NCI-H460 (cell line): ENCODE measurements at places on chromosomes 5 and 9.

DNA sequence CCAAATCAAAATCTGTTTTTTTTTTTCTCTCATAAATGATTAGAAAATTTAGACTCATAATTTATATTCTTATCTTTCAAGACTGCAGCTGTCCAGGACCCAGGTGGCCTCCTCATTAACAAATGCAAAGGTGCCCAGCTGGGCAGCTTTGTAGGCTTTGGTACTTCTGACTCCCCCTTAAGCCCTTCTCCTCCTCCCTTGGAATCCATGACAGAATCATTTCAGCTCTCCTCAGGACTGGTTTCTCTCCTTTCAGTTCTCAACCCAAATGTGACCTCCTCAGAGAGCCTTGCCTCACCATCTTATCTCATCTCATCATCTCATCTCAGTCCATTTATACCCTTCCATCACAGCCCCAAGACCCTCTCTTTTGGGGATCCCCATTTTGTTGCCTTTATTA lies 221.7 kb downstream of the KIAA0825 start:
- no peak for DNase-seq

DNA sequence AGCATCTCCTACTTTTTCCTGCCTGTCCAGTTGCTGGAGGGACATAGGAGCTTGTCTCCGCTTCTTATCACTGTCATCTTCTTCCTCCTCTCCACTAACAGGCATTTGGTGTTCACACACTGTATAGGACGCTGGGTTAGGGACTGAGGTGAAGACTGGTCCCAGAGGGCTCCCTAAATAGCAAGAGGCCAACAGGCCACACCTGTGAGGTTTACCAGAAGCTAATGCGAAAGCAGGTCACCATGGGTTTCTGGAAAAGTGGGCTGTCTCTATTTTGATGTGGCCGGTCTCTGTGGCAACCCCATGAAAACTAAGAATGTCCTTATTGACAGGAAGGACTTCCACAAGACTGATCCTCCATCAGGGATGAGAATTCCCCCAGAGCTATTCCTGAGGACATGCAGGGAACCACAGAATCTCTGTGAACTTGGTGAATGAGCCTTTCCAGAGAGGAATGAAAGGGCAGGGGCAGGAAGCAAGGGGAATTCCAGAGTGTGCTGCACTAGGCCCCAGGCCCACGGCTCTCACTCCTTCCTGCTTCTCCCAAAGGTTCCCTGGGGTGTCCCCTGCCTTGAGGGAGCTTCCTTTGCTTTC lies 61.7 kb downstream of the DAP start:
- no peak for DNase-seq

DNA sequence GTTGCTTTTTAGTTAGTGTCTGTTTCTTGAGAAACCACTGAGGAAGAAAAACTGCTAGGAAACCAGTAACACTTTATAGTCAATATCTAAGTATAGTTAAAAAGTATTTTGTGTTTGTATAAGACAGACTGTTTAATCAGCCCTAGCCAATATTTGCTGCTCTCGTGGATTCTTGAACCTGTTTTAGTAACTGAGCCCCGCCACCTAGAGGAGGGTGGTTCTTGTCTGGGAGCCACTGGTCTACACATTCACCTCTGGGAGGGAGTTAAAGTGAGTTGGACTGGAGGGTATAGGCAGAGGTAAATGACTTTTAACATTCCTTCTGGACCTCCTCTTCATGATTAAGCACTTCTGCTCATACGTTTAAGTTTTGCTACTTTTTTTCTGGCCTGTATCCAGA lies 117.2 kb downstream of the SPATA31D1 start:
- no peak for DNase-seq

DNA sequence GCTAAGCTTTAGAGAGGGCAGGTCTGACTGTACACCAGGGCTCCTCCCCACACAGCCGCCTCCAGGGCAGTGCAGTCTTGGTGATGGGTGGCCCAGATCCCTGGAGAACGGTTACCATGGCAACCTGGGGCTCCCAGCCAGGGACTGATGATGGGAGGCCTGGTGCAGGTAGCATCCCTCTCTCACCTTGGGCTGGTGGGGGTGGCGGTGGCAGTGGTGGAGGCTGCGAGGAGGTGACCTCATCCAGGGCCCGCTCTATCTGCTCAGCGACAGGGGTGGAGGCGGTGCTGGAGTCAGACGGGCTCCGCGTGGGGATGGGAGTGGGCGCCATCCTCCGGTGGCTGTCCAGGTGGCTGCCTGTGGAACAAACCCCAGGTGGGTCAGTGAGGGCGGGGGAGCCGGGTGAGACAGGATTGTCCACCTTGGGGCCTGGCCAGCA lies 12.3 kb downstream of the PRR7 start:
- no peak for DNase-seq

- DNase-seq, result no peak
Observed at GRCh38 chr9:14783358-14783757, 60.8 kb upstream of the CER1 start.

GRCh38 chr9:1156794-1157550 lies 106.8 kb downstream of the DMRT2 start:
- no peak for DNase-seq

DNA sequence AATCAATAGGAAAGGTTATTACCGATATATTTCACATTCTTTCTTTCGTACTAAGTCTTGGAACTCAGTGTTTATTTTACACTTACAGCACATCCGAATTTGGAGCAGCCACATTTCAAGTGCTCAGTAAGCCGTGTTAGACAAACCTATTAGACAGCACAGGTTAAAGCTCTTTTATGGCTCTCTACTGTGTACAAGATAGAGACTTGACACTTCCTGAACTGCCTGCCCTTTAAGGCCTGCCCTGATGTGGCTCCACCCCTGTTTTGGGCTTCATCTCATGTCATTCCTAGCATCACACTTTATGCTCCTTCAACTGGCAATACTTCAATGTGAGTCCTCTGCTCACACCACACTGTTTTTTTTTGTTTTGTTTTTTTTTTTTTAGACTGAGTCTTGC lies 23.5 kb upstream of the SUSD1 start:
- no peak for DNase-seq

DNA sequence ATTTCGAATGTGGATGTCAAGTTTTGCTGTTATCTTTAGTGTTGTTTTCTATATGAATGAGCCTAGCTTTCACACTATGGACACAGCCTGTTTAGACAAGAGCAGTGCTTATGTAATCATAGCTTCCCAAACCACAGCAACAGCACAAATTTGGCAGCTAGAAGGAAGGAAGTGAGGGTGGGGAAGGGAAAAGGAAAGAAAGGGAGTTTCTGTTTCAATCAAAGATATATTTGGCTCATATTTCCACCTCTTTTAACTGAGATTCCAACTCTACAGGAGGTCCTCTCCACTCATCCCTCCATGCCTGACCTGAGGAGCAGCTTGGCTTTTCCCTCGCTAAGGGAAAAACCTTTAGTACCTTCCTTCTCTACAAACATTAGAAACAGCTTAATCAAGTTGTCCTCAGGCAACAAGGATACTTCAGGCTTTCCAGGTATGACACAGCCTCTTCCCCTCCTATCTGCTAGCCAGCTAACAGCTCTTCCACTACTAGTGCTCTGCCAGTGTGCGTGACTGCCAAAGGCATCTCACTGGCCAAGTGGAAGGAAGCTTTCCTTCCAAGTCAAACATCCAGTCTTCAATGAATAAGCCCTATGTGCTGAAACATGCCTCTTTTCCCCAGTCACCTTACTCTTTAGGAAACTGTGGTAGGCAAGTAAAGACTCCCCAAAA lies 268.6 kb upstream of the PTGER4 start:
- peak; percentile 43 for DNase-seq

DNA sequence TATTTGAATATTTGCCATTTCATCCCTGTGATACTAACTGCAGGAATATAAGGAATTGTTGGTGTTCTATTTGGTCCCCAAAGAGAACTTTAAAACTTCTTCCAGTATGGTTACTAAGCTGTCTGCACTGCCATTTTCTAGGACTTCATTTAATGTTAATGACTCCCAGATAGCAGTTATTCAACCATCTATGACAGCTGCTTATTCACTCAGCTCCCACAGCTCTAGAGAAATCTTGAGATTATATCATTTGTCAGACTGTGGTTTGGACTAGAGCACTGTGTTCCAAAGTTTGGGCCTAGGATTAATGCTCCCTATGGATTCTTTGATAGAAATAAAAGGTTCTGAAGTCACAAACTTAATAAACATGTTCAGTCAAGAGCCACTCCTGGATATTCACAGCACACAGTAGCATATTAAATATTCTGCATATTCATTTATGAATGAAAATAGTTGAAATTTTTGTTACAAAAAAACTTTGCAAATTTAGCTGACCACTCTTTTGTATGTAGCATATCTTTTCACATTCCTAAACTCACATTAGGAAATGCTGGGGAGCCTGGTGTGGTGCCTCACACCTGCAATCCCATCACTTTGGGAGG lies 173.7 kb downstream of the NFIB start:
- DNase-seq, result no peak

GRCh38 chr9:9996259-9996658 lies 616.5 kb downstream of the PTPRD start:
- no peak for DNase-seq

DNA sequence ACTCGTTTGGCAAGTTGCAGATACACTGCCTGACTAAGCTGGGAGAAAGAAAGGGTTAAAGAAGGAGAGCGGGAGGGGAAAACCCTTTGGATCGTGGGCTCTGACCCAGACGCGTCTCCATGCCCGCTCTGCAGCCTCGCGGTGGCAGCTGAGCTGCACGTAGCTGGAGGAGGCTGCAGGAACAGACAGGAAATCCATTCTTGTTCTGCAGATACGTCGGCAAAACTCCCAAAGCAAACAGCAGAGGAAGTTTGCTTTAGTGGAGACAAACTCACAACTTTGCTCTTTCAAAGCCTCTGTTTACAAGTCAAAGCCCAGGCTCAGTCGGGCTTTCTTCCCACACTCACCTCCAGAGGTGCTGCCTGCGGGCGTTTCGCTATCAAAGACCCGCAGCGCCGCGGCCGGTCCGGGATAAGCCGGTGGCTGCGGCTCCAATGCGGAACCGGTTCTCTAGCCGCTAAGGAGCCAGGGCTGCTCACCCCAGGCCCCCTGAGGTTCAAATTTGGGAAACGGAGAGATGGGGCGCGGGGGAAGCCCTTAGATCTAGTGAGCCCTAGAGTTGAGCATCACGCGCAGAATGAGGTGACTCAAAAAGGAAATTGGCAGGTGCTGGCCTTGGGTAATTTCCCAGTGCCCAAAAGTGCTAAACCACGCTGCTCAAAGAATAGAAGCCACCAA lies 60.7 kb downstream of the MAT2B start:
- no peak for DNase-seq

- DNase-seq, result no peak
Observed at GRCh38 chr5:80238778-80239679, 16.8 kb downstream of the SERINC5 start.

GRCh38 chr5:89055695-89056085 lies 172.7 kb upstream of the MEF2C start:
- no peak for DNase-seq

DNA sequence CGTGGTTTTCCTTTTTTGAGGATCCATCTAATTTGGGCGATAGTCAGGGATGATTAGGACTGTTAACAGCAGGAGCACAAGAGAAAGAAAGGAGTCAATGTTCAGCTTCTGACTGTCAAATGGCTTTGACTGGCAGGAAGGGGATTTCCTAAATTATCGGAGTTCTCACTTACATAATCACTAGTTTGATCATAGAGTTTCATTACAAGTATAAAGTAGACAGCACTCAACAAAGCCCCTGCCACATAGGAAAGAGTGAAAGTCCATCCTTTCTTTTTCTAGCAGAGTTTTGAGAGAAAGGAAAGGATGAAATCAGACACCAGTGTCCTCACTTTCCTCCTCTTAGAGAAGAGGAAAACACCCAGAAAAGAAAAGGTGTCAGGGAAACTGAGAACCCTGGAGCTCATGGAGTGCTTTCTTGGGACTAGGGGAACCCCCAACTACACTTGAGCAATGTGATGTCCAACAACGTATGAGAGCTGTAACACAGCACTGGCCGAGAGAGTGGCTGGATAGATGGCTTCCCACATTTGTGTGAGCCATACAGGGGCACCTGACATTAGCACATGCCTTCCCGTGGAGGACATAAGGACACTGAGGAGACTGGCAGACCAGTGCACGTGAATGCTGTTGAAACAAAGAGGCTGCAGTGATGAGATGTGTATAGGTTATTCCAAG lies 26.0 kb upstream of the LPAR1 start:
- DNase-seq, result no peak

DNA sequence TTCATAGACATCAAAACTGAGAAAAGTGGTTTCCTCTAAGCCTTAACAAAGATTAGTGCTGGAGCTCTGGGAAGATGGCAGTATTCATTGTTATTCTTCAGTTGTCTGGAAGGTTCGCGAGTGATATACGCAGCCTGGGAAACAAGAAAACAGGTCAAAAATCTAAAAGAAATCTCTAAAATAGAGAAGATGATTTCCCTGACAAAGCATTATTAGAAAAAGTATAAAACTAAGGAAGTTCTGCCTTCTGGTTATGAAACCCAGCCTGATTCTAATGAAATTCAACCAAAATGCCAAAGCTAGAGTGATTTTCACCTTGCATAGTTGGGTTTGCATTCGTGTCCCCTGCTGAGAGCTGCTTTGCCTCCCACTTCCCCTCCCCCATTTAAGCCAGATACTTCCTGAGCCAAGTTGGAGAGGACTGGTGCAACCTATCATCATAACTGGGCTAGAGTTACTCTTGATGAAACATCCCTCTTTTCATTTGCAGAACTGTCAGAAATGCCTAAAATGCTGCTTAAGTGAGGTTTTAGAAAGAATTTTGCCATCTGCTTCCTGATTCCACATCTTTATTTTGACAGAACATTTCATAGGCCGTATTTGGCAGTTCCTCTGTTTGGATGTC lies 48.4 kb downstream of the NDFIP1 start:
- no peak for DNase-seq

GRCh38 chr5:80216753-80217596 lies 38.9 kb downstream of the SERINC5 start:
- no peak for DNase-seq

- DNase-seq, result no peak
Observed at GRCh38 chr5:89458332-89458656, 575.3 kb upstream of the MEF2C start.

DNA sequence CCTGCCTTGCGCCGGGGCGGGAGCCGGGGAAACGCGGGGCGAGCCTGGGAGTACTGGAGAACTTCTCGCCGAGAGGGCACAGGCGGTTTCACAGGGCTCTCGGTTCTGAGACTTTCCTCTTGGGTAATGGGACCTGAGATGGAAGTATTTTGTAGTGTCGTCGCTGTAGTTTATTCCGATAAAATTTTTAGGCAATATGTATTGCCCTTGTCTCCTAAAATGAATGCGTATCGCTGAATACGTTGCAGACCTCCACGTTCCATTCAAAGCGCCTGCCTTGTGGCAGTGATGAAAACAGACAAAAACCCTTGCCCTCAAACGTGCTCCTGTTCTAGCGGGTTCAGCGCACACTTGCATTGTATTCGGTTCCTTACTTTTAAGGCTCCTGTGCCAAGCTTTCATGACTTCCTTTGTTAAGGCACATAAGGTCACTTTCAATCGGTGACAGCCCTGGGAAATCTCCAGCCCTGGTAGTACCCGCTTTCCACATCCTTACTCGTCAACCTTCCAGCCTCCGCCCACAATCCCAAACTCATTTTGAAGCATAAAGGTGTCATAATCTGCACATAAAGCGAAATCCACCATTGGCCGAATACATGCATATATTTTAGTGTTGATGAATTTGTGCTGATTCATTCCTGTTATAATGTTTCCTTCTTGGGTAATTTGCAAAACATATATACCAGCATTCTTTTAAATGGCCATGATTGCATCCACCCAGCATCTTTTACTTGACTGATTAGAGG lies 694 bp downstream of the RMI1 start:
- DNase-seq, result no peak
